NAMALWA (cell line): ENCODE measurements at places on chromosomes 7 and 10.

DNA sequence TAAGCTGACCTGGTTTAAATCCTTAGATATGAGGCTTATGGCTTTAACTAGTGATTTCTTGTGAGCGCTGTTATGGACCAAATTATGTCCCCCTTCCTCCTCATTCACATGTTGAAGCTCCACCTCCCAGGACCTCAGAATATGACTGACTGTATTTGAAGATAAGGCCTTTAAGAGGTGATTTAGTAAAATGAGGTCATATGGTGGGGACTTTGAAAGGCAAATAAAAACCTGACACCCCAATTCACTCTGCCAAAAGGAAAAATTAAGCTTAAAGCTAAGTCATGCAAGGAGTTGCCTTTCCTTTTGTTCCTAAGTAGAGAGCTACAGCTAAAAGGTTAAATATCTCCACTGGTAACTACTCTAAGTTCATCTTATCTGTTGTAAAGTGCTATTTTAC is 36.4 kb upstream of the FIGNL1 start:
- DNase-seq = no peak

DNA sequence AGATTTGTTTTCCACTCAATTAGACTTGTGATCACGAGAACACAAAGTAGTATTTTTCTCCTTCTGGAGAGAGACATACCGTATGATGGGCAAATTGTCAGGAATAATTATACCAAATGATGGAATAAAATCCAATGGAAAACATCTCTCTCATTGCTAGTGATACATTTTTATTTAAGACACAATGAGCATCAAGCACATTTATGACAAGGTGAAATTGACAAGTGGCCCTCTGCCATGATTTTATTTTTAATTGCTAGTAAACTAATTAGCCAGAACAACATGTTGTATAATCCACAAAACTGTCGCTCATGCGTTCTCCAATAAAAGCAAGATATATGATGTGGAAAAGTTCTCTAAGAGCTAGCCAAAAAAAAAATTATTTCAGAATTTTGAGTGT is 620.8 kb downstream of the AUTS2 start:
- DNase-seq = no peak

- peak; percentile 67 for DNase-seq
Observed at GRCh38 chr7:129607471-129608120, 3.9 kb upstream of the NRF1 start.

- DNase-seq = no peak
Observed at GRCh38 chr7:47600199-47601118, 18.5 kb upstream of the TNS3 start.

DNA sequence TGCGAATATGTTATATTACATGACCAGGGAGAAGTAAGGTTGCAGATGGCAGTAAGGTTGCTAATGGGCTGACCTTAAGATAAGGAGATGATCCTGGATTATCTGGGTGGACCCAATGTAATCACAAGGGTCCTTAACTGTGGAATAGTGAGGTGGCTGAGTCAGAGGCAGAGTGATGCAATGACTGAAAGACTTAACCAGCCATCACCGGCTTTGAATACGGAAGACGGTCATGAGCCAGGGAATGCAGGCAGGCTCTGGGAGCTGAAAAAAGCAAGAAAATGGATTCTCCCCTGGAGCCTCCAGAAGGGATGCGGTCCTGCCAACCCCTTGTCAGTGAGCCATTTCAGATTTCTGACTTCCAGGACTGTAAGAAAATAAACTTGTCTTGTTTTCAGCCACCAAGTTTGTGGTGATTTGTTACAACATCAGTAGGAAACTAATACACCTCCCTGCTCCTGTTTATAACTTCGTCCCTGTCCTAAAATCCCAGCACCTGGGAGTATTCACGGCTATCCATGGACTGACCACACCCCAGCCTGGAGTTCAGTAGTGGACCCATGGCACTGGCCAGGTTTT is 4.6 kb upstream of the C10orf95 start:
- DNase-seq = no peak
